BE2C (cell line): ENCODE measurements at places on chromosomes 4 and X.

GRCh38 chr4:38620065-38620464, 43.9 kb upstream of the KLF3 start:
- DNase-seq: no peak

GRCh38 chr4:152189451-152190179, 346.3 kb downstream of the FBXW7 start:
- DNase-seq: no peak

DNA sequence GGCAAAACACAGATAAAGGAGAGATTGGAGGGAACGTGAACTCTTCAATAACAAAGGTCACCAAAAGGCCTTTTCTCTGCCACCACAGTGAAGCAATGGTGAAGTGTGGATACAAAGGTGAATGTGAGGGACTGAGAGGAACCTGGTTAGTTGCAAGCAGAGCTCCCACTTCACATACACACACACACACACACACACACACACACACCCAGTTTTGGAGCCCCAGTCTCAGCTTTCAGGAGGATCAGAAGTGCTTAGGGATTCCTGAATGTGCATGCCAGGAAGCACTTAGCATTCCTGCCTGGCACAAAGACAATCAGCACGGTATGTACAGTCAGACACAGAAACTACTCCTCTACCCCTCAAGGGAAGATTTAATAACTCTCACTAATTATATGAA, 71.5 kb downstream of the ARHGEF9 start:
- DNase-seq: no peak

- DNase-seq: no peak
Observed at GRCh38 chr4:4402966-4403365, 16.1 kb downstream of the NSG1 start.

DNA sequence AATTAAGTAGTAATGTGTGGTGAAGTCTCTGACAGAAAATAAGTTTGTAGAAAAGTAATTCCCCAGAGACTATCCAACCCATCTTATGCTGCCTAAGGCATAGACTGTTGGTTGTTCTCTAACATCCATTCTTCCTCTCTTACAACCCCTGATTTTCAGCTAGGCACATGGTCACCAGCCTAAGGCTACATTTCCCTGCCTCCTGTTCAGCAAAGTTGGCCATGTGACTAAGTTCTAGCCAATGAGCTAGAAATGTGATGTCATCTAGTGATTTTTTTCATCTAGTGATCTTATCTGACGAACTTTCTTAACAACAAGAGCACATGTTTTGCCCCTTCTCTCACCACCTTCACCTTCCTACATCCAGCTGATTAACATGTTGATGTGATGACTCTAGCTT, 102.3 kb upstream of the S100G start:
- no peak for DNase-seq

GRCh38 chrX:43618366-43619205, 37.5 kb upstream of the MAOA start:
- no peak for DNase-seq

GRCh38 chr4:99853999-99854398, 37.4 kb downstream of the DAPP1 start:
- no peak for DNase-seq

GRCh38 chr4:41161355-41161754, 53.0 kb downstream of the APBB2 start:
- DNase-seq: no peak

GRCh38 chr4:110586131-110586850, 36.6 kb downstream of the PITX2 start:
- DNase-seq: no peak

GRCh38 chr4:7192252-7193029, at the start of gene SORCS2:
Gene SORCS2, plus strand, starts transcription at chr4:7192538.
- DNase-seq: peak; percentile 86

GRCh38 chr4:144316869-144317268, 176.4 kb upstream of the GYPA start:
- DNase-seq: no peak

DNA sequence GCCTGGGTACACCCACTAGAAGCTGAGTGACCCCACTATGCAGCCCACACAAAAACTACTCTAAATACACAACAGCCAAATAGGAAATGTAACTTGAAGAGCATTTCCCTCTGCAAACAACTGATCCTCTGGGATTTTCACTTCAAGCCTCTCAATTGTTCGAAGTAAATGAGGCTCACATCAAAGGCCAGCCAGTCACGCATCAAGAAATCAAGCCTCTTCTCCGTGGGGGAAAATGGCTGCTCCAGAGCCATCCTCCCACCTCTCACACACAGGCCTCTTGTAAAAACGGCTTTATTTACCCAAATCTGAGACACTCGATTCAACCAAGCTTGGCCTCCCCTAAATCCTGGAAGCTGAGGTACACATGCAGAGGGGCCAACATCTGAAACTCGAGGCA, 14.3 kb downstream of the PCDH19 start:
- no peak for DNase-seq

DNA sequence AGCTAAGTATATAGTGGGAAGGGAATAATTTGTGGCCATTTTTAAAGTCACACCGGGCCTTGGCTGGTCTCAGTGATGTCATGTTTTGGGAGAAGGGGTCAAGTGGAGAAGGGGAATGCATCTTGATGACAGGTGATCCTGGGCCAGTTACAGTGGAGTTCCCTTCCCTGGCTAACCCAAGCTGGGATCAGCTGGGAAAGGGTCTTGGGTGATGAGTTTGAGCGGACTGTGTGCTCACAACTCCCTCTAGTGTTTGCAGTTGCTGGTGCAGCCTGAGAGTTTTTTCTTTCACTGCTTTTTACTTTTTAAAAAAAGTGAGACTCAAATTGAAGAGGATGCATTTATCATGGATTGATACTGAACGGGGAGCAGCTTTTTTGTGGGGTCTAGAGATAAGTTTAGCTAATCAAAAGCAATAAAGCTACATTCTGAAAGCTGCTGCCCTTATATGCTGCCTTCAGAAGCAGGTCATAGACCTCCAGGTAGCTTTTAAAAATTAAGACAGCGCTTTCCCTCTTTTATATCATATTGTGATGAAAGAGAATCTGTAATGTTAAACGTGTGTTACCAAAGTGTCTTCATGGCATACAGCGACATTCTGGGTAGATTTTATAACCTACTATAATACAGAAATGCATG, 164.7 kb downstream of the DCLK2 start:
- DNase-seq: peak; percentile 50

- DNase-seq: no peak
Observed at GRCh38 chrX:78592030-78592429, 67.1 kb downstream of the RTL3 start.

GRCh38 chr4:29278585-29278984, 1441.6 kb upstream of the PCDH7 start:
- no peak for DNase-seq

DNA sequence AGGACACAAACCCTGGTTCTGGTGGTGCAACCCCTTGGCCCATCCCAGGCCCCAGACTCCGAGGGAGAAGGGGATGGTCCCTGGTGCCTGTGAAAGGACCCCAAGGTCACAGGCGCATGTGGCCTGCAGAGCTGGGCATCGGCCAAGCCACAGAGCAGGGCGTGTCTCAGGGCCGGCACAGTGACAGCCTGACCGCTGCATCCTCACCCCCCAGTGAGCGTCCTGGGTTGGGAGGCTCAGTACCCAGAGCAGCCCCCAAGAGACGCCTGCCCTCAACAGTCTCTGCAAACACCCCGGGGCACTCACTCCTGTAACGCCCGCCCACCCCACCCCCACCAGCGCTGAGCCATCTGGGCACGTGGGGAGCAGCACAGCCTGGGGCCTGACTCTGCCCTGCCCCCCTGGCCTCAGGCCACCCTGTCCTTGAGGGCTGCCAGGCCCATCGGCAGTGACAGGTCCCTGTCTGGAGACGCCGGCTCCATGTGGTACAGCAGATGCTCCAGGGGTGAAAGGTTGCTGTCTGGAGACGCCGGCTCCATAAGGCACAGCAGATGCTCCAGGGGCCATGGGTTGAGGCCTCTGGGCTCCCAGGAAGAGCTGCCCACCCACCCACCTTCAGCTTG, 24.5 kb upstream of the CPLX1 start:
- DNase-seq: no peak

DNA sequence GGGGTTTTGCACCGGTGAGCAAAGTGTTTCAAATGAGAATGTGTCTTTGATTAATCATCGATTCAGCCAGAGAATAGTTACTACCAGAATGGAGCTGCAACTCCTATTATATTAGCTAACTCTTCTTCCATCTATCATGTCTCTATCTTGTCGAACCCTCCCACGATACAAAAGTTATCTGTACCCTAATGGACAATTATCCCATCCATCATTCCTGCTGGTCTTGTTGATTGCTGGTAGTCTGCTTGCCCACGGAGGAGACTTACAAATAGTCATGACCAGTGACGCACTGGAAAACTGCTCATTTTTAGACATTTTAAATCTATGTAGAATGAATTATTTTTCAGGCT, 67.5 kb downstream of the RTL9 start:
- DNase-seq: no peak

DNA sequence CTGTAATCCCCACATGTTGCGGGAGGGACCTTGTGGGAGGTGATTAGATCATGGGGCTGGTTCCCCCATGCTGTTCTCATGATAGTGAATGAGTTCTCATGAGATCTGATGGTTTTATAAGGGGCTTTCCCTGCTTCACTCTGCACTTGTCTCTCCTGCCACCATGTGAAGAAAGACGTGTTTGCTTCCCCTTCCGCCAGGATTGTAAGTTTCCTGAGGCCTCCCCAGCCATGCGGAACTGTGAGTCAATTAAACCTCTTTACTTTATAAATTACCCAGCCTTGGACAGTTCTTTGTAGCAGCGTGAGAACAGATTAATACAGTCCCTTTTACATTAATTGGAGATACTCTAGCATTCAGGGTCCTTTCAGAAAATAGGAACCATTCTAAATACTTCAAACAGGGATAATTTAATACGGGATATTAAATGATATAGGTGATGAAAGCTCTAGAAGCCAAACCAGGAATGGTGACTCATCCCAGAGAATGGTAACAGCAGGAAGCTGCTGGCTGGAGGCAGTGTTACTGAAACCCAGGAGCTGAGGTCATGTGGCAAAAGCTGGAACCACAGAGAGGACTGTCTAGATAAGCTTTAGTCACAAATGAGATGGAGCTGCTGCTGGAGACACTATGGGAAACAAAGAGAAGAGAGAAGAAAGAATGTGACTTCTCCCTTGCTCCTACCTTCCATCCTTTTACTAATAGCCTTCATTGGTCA, 57.3 kb downstream of the GSTCD start:
- peak; percentile 63 for DNase-seq

DNA sequence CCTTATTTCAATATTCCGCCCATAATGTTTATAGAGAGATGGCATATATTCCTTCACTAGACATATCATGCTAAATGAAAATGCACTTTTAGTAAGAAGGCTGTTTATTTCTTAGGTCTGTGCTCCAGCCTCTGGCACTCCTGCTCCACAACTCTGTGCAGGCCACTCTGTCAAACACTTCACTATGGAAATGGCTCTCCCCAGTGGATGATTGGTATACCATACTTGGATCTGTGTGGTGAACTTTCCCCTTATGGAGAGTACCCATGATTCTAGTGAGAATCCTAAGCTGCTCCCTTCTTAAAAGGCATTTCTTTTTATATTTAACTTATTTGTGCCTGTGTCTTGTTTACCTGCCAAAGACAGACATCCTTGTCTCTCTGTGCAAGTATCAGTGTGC, 480.1 kb upstream of the GALNT7 start:
- DNase-seq: peak; percentile 31

- DNase-seq: no peak
Observed at GRCh38 chr4:166726832-166727231, 507.5 kb downstream of the SPOCK3 start.

DNA sequence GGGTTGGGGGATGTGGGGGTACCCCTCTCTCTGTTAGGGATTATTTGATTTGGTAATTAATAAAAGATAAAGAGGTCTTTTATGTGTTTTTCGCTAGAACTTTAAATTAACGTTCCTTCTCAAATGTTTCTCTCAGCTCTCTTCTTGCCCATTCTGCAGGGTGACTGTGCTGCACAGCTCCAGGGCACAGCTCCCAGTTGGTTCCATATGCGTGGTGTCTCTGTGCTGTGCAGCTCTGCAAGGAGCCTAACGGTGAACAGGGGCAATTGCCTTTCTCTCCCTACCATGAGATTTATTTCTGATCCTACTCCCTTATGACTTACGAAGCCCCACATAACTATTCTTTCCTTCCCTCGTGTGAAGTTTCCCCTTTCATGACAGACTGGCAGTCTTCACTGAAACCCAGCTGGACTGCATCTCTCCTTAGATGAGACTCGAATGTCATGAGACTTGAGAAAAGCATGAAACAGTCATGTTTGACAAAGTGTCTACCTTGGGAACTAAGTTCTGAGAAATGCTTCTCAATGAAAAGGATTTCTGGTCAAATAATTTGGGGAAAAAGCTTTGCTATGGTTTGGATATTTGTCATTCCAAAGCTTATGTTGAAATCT, 50.2 kb upstream of the SPRY1 start:
- no peak for DNase-seq

GRCh38 chr4:38069271-38069760, 109.1 kb downstream of the PTTG2 start:
- no peak for DNase-seq

DNA sequence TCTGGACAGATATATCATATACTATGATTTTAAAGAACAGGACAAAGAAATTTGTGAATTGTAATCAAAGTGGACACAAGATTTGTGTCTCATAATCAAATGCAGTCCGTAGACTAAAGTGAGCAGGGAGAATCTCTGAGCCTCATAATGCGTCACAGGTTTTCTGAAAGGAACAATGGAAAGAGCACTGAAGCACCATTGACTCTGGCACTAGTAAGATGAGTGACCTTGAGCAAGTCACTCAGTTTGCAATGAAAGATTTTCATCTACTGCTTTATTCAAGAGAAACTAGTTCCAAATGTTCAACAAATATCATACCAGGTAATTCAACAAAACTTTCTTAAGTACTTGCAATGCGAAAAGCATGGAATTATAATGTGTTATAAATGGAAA, 315.3 kb downstream of the MAPK10 start:
- no peak for DNase-seq

DNA sequence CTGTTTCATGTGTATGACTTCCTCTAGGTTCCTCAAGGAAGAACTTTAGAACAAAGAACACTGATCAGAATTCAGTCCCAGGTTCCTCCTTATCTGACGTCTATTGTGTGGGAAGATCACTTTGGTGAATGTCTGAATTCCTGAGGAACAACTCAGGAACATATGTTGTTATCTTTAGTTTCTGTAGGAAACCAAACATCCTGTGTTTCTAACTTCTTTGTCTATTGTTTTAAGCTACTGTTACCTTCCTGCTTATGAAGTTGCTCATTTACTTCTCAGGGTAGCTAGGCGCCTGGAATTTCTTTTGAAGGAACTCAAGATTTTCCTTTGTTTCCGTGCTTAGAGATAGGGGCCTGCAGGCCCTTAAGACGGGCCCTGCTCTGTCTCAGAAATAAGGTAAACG, 46.2 kb downstream of the MAGEB5 start:
- DNase-seq: no peak

- DNase-seq: no peak
Observed at GRCh38 chr4:66863481-66863880, 681.8 kb downstream of the CENPC start.

- no peak for DNase-seq
Observed at GRCh38 chr4:96406742-96407141, 566.8 kb downstream of the PDHA2 start.

- DNase-seq: no peak
Observed at GRCh38 chr4:77905651-77906263, 43.1 kb downstream of the MRPL1 start.
